Cortex of kidney (tissue), 1 donor: ENCODE measurements at places on chromosomes 12 and 14.

GRCh38 chr14:33734387-33734786 lies 216.5 kb downstream of the EGLN3 start:
- DNase-seq, result no peak

DNA sequence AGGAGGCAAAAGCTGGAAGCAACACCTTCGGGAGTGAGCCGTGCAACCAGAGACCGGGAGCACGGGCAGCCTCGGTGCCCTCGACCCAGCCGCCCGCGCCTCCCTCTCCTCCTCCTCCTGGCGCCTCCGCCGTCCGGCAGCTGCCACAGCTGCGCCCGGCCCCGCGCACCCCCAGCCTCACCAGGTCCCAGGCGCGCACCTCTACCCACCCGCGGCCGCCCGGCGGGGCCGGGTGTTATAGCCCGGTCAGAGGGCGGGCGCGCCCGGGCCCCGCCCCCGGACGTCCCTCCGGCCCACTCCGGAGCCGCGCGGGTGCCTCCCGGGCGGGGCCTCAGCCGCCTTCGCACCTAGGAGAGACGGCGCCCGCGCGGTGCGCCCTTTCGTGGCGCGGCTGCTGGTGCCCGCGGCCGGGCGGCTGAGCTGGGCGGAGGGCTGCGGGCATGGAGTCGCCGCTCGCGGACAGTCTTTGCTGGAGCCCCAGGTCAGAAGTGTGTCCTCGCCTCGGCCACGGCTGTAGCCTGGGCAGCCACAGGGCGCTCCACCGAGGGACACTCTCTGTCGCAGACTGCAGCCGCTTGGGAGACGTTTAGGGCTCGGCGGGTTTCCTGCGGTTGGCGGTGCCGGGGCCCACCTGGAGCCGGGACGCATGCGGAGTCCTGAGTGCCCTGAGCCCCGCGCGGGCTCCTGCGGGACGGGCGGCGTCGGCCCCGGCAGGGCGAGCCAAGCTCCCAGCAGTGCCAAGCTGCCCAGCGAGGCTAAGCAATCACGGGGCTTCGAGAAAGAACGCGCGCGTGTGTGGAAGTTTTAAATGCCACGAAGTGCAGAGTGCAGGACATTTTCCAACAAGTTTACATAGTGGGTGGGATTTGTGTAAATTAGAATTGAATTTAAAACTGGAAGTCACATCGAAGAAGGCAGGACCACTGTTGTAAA lies at the start of gene CPM:
TSS of gene CPM (minus strand) at position 211 of the 933 bp plus-strand sequence. CDS start 334 bp downstream, outside the sequence.
- no peak for DNase-seq

GRCh38 chr14:94975366-94975765 lies 182.0 kb downstream of the DICER1 start:
- DNase-seq, result no peak

GRCh38 chr14:74161526-74162158 lies 76.9 kb downstream of the LIN52 start:
- DNase-seq, result no peak

- no peak for DNase-seq
Measured at GRCh38 chr12:16914853-16915252, 308.9 kb upstream of the LMO3 start.

DNA sequence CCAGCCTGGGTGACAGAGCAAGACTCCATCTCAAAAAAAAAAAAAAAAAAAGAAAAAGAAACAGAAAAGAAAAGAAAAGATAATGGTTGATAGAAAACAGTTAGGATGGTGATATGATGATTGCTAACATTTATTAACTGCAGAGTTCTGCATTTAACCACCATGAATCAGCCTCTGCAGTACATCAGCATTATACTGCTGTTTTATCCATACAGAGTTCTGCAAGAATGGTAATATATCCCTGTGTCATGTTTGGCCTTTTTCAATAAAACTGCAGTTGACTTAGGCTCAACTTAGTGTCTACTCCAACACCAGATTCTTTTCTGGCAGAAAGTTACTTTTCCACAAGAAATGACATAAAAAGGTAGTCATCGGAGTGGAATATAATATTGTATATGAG lies 62.6 kb downstream of the DUSP6 start:
- no peak for DNase-seq

DNA sequence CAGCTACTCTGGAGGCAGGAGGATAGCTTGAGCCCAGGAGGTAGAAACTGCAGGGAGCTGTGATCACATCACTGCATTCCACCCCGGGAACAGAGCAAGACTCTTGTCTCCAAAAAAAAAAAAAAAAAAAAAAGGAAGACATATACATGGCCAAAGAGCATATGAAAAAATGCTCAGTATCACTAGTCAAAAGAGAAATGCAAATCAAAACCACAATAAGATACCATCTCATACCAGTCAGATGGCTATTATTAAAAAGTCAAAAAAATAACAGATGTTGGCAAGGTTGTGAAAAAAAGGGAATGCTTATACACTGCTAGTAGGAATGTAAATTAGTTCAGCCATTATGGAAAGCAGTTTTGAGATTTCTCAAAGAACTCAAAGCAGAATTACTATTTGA lies 174.8 kb upstream of the ATF7IP start:
- DNase-seq, result no peak
